Fibroblast of villous mesenchyme (primary cell): ENCODE measurements at places on chromosomes 6 and 20. TPM values are rescaled to one million over a fixed set of nuclear protein-coding genes. Genes with fewer than 3 reads are reported as not detected.
A peak's percentile ranks its signal among the peaks of the same experiment; 100 is the strongest.

MYLK2 gene
- under 0.01 and 0.32 TPM in 2 replicates for total RNA-seq

MUC22 gene
- not detected in 2 replicates for total RNA-seq

CST4 gene
- 0.32 TPM in 1 of 2 replicates, not detected in the other for total RNA-seq

OPRL1 gene
- total RNA-seq, result 1.6 and 1.7 TPM in 2 replicates

PDE10A gene
- total RNA-seq, result 5.6 and 9.0 TPM in 2 replicates

B3GAT2 gene
- total RNA-seq, result under 0.01 TPM in 1 of 2 replicates, not detected in the other

SCAF8 gene
- 31.6 and 39.7 TPM in 2 replicates for total RNA-seq

- no peak for DNase-seq
Measured at GRCh38 chr20:23683281-23683680, 5.6 kb downstream of the CST4 start.

- no peak for DNase-seq
Measured at GRCh38 chr6:106125925-106126435, 39.8 kb downstream of the PRDM1 start.

- no peak for DNase-seq
Measured at GRCh38 chr6:144547409-144547808, 262.3 kb downstream of the UTRN start.

DNA sequence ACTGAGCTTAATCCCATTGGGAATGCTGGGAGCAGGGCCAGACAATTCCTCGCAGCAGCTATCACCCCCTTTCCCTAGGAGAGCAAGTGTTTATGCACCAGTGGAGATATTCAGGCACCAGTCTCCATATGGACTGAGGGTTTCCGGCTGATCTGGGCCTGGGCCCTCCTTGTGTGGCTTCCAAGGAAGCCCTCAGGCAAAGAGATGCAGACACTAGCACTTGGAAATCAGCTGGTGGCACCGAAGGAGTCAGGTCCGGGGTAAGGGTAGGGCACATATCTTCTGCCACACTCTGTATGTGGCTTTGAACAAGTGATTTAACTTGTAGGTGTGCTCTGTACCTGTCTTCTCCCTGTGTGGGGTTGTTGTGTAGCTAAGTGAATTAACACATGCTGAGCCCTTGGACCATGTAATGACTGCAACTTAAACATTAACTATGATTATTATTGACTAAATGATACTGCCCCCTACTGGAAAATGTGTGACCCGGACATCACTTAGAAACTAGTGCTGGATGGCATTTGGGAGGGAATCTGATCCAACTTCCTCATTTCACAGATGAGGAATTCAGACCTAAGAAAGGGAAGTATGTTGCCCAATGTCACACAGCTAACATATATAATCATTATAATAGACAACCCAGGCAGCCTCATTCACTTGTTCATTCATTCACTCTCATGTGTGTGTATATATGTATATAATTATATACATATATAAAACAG, 19.3 kb upstream of the WFDC2 start:
- peak; percentile 49 for DNase-seq

- peak; percentile 64 for DNase-seq
Measured at GRCh38 chr6:26172608-26172968, 85.4 kb downstream of the HFE start.

- peak; percentile 39 for DNase-seq
Measured at GRCh38 chr6:2478200-2478599, 232.8 kb upstream of the GMDS start.

- peak; percentile 84 for DNase-seq
Measured at GRCh38 chr6:3088968-3089367, 20.7 kb downstream of the RIPK1 start.

DNA sequence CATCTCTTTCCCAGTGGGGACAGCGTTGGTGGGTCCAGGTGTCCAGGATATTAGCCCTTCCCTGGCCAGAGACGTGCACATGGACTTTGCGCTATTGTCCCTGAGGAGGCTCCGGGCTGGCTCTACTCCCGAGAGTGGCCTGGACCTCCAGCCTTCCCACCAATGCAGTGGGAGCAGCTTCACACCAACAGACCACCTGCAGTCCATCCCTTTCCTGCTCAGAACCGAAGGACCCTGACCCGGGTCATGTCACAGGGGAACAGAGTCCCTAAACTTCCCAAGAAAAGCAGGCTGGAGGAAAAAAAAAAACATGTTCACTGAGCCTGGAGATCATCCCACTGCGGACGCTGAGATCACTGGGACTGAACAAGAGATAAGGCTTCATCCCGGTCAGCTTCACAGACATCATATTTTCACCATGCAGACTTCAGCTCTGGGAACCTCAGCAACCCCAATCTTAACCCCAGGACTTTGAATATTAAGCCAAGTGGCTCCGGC, 18.3 kb downstream of the ZMYND8 start:
- peak; percentile 72 for DNase-seq

DNA sequence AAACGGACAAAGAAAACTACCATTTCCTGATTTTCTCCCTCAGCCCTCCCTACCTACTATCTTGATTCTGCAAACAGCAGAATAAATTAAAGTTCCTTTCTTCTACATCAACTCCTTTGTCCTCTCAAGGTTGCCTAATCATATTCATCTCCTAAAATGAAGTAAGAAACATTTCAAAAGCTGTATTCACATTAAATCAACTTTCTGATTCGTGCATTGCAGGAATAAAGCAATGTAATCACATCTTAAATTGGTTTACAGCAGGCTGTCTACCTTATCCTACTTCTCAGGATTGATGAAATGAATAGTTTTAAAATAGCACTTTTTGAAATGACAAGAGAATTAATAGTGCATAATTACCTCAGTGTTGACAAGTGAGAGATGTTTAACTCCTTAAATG, 25.1 kb downstream of the PRKN start:
- no peak for DNase-seq

DNA sequence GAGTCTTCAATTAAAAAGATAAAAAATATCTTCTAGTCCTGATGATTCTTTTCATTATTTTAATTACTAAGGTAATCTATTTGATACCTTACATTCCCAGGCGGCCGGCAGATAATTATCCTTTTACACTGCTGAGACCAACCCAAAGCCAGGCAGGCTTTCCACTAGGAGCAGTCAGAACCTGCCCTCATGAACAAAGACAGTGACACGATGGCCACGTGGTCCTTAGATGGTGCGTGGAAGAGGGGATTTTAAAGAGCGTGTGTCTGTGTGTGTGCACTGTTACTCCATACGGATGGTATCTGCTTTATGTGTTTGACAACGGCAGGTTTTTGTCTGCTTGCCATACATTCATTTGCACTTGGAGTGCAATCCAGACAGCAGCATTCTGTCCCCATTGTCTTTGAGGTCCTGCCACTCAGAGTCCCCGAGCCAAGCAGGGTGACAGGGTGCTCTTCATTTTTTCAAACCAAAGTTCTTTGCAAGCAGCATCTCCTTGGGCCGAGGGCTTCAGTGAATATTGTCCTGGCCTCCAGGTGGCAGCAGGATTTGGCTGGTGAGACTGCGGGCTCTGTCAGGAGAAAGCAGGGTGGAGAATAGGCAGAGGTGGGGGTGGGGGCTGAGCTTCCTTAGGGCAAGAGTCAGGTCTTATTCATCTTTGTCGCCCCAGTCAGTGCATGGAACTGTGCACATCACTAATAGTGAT, 260.5 kb downstream of the NRN1 start:
- no peak for DNase-seq

GRCh38 chr20:297098-297924, at the start of gene ZCCHC3:
TSS of gene ZCCHC3 (plus strand) at chr20:297570. CDS start at chr20:297587, 17 bp downstream.
- peak; percentile 97 for DNase-seq

DNA sequence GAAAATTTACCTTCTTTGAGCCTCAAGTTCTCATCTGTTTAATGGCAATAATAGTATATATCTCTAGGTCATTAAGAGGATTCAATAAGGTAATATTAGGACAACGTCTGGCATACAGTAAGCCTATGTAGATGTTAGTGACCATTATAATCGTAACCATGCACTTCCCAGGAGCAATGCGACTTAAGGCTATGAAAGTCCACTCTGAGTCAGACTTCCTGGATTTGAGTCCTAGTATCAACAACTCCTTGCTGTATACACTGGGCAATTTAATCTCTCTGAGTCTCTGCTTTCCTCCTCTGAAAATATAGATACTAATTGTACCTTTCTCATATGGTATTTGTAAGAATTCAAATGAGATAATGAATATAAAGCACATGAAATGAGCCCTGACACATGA, 168.1 kb upstream of the HDDC2 start:
- no peak for DNase-seq

DNA sequence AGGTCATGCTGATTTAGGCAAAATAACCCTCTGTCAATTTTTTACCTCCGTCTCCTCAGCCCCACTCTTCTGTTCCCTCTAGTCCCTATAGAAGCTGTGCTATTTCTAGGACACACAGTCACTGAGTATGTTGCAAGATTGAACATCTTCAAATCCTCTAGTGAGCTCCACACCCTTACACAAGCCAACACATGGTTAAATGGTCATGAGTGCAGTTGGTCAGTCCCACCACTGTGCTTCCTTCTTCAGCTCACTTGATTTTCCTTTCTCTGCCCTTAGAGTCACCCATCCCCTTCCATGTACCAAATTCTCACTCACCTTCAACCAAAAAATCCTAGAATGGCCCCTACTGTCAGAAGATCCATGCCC, 48.2 kb upstream of the F13A1 start:
- no peak for DNase-seq

DNA sequence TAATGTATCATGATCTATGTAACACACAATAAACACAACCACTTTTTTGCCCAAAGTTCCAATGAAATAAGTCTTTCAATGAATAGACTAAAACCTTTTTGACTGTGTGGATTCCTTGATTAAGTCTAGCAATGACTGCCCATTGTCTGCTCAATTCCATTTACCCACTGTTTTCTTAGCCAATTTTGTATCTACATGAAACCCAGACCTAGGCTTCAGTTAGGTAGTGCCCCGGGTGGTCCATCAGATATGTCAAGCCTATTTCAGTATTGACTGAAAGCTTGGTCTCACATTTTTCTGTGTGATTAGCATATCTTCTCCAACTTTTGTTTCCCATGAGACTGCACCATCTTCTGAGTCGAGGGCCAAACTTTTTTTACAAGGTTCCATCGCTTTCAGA, 615.0 kb downstream of the C6orf118 start:
- DNase-seq, result no peak

GRCh38 chr6:168333039-168333438, 13.5 kb upstream of the DACT2 start:
- no peak for DNase-seq

DNA sequence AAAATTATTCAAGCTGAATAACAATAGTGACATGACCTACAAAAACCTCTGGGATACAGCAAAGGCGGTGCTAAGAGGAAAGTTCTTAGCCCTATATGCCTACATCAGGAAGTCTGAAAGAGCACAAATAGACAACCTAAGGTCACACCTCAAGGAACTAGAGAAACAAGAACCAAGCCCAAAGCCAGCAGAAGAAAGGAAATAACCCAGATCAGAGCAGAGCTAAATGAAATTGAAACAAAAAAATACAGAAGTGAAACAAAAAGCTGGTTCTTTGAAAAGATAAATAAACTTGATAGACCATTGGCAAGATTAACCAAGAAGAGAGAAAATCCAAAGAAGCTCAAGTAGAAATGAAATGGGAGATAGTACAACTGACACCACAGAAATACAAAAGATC, 47.6 kb upstream of the NOTCH4 start:
- DNase-seq, result no peak

DNA sequence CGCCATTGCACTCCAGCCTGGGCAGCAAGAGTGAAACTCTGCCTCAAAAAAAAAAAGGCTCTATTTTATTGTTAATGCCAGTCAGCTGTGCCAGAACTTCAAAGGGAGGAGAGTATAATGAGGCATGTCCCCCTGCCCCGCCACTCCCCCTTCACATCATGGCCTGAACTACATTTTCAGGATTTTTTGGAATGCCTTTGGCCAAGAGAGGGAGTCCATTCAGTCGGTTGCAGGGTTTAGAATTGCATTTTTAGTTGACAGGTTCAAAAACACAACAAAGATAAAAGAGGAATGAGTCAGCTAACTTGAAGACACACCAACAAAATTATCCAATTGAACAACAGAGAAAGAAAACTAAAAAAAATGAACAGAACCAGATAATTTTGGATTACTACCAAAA, 59.1 kb downstream of the CEP43 start:
- DNase-seq, result peak; percentile 65

DNA sequence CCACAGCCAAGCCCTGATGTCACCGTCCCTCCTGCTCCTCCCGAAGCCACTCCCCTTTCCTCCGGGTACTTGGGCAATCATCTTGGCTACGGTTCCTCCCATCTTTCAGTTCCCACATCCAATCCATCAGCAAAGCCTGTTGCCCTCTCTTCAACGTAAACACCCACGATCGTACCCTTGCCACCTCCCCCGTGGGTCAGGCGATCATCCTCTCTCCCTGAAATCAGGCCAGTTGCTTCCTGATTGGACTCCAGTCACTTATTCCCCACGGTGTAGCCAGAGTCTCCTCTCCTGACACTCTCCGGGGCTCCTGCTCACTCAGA, 44.5 kb downstream of the SULF2 start:
- no peak for DNase-seq

DNA sequence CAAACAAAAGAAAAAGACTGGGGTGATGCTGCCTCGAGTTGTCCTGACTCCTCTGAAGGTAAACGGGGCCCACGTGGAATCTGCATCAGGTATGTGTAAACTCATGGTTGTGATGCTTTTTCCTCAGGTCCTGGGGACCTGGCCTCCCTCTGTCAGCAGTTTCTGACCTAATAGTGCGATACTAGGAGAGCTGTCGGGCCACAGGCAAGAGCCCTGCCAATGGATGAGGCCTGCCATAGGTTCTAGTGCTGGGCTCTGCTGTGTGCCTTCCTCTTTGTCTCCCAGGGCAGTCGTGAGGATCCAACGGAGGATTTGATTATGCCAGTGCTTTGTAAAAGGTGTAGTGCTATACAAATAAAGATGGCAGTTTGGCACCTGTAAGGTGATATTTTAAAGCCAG, 71.2 kb downstream of the ASXL1 start:
- DNase-seq, result no peak

- DNase-seq, result peak; percentile 48
Measured at GRCh38 chr6:155523821-155524651, 68.4 kb upstream of the NOX3 start.

GRCh38 chr6:95546148-95546547, 31.2 kb upstream of the MANEA start:
- no peak for DNase-seq

- no peak for DNase-seq
Measured at GRCh38 chr6:124924333-124924759, 37.9 kb upstream of the RNF217 start.

DNA sequence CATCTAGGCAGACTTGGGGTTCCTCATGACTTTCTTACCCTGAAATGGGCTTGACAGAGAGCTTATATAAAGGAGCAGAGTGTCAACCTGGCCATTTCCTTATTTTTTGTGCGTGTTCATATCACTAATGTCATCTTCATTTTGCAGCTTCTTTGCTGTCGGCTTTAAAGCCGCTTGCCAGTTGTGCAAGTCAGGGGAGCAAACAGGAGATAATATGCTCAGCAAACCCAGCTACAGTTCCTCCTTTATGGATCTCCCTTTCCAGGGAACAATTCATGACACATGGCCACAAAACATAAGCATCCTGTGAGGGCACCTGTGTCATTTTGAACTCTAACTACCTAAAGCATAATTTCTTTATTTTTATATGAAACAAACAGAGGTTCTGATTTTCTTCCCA, 6.5 kb upstream of the TUBB2B start:
- DNase-seq, result no peak

GRCh38 chr6:73801652-73802268, 105.8 kb downstream of the CD109 start:
- DNase-seq, result peak; percentile 27
